ENCODE measurements at places on chromosomes 2 and 18.

- no peak for DNase-seq
Observed at GRCh38 chr18:65429601-65430000, 321.2 kb upstream of the CDH7 start.

GRCh38 chr2:29012211-29012681, 31.1 kb downstream of the TOGARAM2 start:
- DNase-seq = no peak

DNA sequence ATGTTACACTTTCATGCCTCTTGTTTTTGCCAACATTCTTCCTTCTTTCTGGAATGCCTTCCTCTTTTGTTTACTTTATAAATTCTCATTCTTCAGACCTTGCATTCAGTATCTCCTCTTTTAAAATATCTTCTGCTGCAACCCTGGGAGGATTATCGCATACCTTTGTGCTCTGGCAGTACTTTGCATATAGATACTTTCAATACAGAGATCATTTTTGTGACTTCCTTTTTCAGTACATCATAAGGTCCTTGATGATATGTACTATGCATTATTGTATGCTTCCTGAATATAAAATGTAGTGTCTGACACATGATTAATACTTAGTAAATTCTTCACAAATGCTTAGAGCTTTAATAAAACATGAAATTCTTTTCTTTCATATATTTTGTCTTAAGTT, 538.7 kb downstream of the TRIB2 start:
- DNase-seq = no peak

- no peak for DNase-seq
Observed at GRCh38 chr2:46332686-46333281, 35.6 kb downstream of the EPAS1 start.

- no peak for DNase-seq
Observed at GRCh38 chr2:45567974-45568789, 42.9 kb downstream of the SRBD1 start.

DNA sequence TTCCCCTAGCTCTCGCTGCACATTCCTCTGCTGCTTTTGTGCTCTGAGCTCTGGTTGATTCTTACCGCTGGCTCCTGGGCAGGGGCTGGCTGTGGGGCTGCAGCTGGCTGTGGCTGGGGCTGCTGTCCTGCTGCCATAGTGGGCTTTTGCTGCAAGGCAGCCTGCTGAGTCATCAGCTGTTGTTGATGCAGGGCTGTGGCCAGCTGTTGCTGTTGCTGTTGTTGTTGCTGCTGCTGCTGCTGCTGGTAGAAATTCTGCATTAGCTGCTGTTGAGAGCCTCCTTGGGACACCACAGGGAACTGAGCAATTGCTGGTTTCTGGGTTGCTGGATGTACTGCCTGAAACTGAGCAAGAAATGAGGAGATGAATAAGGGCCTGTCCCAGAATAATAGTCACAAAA, 77.2 kb upstream of the NFU1 start:
- no peak for DNase-seq

- DNase-seq = no peak
Observed at GRCh38 chr2:132969371-132969985, 299.5 kb upstream of the LYPD1 start.

GRCh38 chr18:49020129-49020528, 69.4 kb upstream of the SMAD7 start:
- DNase-seq = no peak

- no peak for DNase-seq
Observed at GRCh38 chr2:11716689-11717321, 29.6 kb upstream of the LPIN1 start.

DNA sequence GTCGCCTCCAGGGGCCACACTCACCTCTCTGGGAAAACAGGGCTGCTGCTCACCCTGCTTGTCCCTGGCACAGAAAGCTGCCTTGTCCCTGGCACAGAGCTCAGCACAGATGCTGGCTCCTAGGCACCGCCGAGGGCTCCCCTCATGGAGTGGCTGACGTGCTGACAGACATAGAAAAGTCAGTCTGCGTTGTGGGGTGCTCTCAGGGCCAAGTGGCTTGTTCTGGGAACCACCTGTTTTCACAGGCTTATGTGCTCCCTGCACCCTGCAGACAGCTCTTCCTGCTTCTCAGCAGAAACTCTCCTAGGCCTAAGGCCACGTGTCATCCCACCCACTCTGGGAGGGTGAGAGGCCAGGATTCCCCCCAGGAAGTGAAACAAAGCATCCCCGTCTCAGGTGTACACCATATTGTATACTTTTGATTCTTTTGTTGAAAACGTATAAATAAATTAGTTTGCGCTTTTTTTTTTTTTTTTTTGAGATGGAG, 84.7 kb upstream of the TMEM200C start:
- no peak for DNase-seq

Data from activated CD8-positive, alpha-beta memory T cell treated with anti-CD3 and anti-CD28 coated beads for 1 hour (primary cell).